Stimulated activated CD4-positive, alpha-beta T cell treated with anti-CD3 and anti-CD28 coated beads, TNF-alpha, amount 100 ng/mL, for 24 hours (primary cell): ENCODE measurements at places on chromosomes 7 and 10.

DNA sequence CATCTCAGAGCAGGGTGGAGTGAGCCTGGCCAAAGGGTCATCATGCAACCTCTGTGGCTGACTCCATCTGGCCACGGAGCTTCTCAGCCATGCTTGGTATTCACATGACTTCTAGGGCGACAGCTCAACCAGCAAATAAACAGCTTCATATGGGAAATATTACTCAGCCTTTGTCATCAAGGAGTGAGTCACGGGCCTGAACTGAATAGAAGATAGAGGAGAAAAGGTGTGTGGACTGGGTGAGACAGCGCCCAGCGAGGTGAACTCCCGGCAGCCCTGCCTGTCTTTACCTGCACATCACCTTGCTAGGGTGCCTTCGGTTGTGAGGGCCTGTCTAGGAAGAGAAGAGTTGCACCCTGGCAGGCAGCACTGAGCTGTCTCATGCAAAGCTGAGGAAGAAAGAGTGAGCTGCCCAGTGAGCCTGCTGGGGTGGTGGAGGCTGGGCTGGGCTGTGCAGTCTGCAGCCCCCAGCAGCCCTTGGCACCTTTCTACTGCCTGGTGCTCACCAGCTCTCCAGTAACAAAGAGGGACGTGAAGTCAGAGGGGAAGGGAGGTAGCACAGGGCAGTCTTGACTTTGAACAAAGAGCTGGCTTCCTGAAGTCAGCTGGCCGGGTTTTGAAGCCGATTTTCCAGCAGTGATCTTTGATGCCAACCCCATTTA is 114.2 kb downstream of the EGFR start:
- DNase-seq = no peak

GRCh38 chr10:60031664-60032063 is 125.3 kb upstream of the CCDC6 start:
- DNase-seq = no peak

GRCh38 chr10:128609460-128609859 is 483.2 kb upstream of the MKI67 start:
- DNase-seq = no peak

GRCh38 chr7:7584653-7585052 is 18.0 kb downstream of the MIOS start:
- DNase-seq = no peak

DNA sequence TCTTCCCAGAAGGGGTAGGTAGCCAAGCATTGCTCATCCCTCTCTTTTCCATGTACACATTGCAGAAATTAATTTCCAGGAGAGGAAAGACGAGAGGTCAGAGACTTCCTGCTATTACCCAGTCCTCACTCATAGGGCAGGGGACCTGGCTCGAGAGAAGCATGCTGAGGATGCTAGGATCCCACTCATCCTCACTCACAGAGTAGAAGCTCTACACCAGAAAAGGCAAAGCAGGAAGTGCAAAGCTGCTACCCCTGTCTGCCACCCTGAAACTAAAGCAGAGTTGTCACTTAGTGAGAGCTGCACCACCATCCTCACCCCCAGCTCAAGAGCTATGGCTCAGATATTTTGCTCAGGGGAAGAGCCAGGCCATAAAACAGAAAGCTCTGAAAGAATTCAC is 9.9 kb downstream of the OR9A2 start:
- DNase-seq = no peak

DNA sequence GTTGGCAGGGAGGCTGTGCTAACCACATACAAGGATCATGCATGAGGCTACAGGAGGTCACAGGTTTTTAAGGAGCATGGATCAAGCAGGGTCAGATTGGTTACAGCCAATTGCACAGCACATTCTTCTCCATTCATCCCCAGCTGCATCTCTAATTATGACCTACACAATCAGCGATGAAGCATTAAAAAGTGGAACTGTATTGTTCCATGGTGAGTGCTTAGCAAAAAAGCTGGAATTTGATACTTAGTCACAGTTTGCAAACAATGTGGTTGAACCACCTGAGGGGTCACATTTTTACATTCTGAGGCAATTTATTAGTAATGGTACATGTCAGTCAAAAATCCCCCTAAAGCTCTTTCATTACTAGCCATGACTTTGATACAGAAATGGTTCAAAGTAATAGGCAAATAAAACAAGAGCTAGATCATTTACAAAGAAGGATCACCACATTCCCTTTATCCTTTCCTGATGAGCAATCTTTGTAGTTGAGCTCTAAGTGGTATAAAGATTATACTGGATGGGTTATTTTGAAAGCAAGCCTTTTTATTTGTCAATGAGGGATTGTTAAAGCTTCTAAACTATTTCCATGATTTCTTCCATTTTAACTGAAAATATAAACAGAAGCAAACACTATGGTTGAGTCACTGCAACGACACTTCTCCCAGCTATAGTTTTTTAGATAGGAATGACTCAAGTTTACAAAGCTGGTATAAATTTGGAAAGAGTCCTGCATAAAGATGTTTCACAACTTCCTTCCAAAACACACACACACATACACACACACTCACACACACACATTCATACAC is 217.8 kb upstream of the SEMA3A start:
- DNase-seq = no peak

DNA sequence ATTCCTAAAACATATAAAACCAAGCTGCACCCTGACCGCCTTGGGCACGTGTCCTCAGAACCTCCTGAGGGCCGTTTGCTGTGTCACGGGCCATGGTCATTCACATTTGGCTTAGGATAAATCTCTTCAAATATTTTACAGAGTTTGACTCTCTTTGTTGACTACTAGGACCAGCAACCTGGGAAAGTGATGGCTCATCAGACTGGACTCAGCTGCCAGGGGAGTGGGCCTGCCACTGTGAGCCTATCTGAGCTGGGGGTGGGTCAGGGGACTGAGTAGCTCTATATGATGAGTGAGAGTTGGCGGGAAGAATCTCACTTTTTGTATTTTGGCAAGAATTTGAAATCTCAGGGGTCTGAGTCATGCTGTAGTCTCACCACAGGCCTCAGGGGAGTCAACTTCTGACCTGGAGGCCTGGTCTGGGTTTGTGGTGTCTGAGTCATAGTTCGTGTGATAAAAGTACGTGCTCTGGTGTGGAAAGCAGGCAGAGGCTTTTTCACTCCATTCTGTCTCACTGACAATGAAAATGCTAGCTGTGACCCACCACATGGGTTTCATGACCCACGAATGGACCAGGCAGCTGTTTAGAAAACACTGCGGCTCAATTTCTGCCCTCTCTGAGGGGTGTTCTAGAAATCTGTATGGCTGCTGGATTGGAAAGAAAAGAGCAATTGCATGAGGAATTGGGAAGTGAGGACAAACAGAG is 4.2 kb upstream of the UPP1 start:
- peak; percentile 53 for DNase-seq

GRCh38 chr7:153523320-153524015 is 528.7 kb upstream of the DPP6 start:
- DNase-seq = no peak

DNA sequence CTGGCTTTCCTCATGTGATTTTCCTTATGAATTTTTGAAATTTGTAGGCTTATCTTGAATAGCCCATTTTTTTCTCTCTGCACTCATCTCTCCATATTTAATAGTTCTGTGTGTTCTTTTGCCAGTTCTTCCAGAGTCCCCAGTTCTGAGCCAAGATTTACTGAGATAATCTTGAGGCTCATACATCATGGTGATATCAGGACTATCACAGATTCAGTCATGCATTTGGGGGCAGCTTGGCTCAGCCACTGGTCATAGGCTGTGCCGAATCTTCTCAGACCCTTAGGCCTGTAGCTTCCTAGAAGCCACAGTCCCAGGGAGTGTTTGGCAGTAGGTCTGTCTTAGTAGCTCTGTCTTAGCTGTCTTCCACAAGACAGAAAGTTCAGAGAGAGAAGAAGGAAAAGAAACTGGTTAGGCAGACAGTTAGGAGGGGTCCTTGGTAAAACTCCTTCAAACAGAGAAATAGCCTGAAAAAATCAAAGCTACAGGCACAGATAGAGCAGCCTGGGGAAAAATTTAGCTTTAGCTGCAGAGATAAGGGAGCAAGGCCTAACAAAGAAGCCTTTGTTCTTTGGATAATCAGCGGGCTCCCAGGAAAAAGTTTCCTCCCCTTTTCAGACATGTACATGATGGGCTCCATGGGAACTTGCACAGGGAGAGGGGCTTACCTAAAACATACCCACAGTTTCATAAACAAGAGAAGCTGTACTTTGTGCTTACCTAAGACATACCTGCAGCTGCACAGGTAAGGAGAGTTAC is 29.1 kb downstream of the FAS start:
- no peak for DNase-seq

- DNase-seq = no peak
Measured at GRCh38 chr7:5776894-5777660, 4.4 kb downstream of the RNF216 start.

GRCh38 chr10:77961668-77962067 is 35.1 kb upstream of the DLG5 start:
- DNase-seq = no peak

DNA sequence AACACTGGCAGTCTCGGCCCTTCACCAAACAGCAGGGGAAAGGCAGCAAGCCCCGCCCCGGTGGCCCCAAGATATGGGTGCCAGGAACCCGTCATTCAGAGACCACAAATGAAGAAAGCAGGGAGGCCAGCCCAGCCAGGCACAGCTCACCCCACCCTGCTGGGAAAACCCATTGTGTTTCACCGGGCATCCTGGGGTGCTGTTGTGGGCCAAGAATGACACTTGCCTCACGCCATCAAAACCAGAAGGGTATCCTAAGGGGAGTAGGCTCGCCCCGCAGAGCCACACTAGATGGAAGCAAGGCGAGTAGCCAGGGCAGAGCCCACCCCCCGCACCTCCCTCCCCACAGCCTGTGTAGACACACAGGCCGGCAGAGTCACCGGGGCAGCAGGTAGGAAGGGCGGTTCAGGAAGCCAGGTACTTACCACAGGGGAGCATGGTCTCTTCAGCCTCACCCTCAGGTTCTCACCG is 72.5 kb upstream of the KCNMA1 start:
- no peak for DNase-seq

- no peak for DNase-seq
Measured at GRCh38 chr10:121736315-121737130, 138.3 kb upstream of the FGFR2 start.

- peak; percentile 33 for DNase-seq
Measured at GRCh38 chr7:150357270-150357669, 11.4 kb upstream of the REPIN1 start.

DNA sequence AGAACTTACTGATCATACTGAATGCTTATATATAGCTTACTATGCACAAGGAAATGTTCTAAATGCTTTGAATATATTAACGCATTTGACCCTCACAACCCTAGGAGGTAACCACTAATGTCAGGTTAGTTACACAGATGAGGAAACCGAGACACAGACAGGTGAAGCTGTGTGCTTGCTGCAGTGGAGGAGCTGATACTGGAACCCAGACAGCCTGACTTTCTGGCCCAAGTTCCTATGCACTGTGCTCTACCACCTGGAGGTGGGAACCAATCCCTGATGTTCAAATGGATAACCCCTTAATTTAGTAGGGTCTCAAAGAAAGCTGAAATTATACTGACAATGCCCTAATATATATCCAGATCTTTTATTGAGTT is 119.6 kb downstream of the SORBS1 start:
- no peak for DNase-seq

GRCh38 chr10:79277579-79278269 is 69.5 kb upstream of the PPIF start:
- no peak for DNase-seq

- no peak for DNase-seq
Measured at GRCh38 chr10:97883092-97883485, 33.4 kb downstream of the GOLGA7B start.

GRCh38 chr7:121337398-121337797 is 8.6 kb downstream of the WNT16 start:
- DNase-seq = no peak

- no peak for DNase-seq
Measured at GRCh38 chr10:15588635-15589508, 130.8 kb downstream of the ITGA8 start.

DNA sequence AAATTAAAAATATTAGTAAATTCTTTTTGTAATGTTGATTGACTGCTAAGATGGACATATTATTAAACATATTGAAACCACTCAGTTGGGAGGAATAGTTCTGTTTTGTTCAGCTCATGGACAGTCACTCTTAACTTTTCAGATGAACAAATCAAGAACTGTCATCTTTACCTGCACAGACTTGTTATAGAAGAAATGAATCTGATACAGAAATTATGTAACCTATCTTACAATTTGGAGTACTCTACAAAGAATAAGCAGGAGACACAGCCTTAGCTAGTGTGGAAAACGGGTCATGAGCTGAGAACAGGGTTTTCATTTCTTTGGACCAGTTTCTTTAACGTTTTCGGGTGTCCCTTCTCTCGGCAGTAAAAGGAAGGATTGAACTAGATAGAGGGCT is 1.2 kb upstream of the ANLN start:
- no peak for DNase-seq

- no peak for DNase-seq
Measured at GRCh38 chr10:77977934-77978333, 51.4 kb upstream of the DLG5 start.

- no peak for DNase-seq
Measured at GRCh38 chr10:118531105-118531852, 64.2 kb downstream of the PRLHR start.
